ENCODE measurements at places on chromosomes 2 and 18. TPM values are rescaled to one million over a fixed set of nuclear protein-coding genes. Genes with fewer than 3 reads are reported as not detected.

The IL18RAP gene
- polyA plus RNA-seq: 0.47 TPM

DNA sequence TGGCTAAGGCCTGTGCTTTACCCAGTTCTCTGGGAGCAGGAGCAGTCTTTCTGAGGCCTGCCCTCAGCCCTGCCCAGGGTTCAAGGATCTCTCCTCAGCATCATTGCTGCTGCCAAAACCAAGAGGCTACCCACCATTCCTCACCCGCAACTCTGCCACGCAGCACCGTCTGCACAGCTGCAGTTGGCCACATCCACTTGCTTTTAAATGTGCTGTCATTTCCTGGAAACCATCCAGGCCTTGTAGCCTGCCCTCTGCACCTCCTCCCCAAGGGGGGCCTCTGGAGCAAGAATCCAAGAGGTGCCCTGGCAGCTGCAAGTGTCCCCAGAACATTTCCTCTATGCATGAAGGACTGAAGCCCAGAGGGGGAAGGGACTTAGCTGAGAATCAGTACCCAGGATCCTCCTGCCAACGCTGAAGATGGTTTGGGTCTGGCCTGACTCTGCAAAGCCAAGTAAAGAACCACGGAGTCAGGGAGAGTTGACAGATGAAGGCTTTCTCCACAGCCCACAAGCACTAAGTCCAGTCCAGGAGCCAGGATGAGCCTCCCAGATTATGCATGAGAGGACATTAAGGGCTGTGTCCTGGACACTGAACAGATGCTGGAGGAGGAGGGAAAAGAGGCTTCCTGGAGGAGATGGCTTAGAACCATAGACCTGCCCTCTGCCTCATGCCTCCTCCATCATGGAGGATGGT, 14.9 kb downstream of the EMX1 start:
- no peak for DNase-seq

The ACKR3 gene
- polyA plus RNA-seq: 61.0 TPM

The KHK gene
- polyA plus RNA-seq: 51.8 TPM

DNA sequence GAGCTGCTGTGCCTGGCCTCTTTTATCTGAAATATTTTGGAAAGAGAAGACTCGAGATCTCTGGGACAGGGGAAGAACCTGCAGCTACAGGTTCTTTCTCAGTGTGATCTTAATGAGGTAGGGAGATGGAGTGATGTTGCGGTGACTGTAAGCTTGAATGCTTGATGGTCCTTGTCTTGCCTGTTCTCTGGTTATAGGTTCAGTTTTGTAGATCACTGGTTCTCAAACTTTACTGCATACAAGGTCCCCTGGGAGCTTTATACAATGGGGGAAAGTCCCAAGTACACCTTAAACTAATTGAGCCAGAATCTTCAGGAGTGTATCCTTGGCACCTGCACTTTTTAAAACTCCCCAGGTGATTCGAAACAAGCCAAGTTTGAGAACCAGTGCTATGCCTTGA, 136.7 kb upstream of the CXCR4 start:
- no peak for DNase-seq

- DNase-seq: no peak
Observed at GRCh38 chr2:201932511-201932910, 101.1 kb upstream of the FZD7 start.

The NPHP1 gene
- 23.1 TPM for polyA plus RNA-seq

GRCh38 chr2:35819033-35819432, 536.5 kb upstream of the CRIM1 start:
- DNase-seq: no peak

GRCh38 chr2:195642027-195642678, 14.9 kb upstream of the SLC39A10 start:
- no peak for DNase-seq

The HOXD9 gene
- polyA plus RNA-seq: 82.6 TPM

- DNase-seq: no peak
Observed at GRCh38 chr18:46629361-46629760, 27.7 kb downstream of the LOXHD1 start.

- no peak for DNase-seq
Observed at GRCh38 chr2:67694445-67694844, 297.3 kb downstream of the ETAA1 start.

The C1QL2 gene
- not detected for polyA plus RNA-seq

DNA sequence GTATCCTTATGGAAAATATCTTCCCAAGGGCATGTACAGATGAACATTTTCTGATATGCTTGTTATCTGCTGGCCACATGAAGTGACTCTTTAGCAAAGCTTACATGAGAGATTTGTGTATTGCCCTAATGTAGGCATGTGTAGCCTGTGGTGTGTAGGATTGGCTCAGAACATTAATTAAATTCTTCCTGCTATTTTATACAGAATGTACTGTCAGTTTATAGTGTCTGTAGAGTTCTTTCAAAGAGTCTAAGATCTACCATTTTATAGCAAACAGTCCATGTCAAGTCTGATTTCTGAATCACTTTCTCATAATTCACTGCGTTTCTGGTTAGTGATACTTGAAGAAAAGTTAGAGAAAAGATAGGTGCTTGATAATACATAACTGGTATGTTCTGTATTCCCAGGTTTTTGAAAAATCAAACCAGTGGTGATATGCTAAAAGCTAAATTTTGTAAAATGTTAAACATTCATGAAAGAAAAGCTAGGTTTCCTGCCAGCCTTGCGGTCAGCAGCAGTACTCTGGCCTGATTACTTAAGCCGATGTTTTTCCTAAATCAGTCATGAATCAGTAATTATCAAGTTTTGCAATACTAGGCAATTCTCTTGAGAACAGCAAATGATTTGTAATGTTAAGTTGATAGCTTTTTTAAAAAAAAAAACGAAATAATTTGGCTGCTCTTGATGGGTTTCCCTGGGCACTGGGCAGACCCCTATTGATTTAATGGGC, 30.9 kb upstream of the EFEMP1 start:
- DNase-seq: no peak

The CCDC150 gene
- 31.4 TPM for polyA plus RNA-seq

DNA sequence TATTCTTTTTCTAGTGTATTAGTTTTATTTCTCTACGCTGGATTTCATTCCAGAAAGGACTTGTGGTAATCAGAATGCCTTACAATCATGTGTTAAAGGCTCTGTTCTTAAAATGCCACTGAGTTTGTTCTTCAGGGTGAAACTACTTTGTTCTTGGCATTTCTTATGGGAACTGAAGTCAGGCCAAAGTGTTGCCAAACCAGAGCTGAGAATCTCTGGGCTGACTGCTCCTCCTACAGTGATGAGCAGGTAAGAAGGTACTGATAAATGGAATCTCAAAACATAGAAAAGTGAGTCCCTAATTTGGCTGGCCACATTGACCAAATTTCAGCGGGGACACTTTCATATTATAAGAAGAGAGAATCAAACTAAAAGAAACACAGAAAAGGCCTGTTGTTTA, 55.1 kb upstream of the ZNF397 start:
- DNase-seq: no peak

- DNase-seq: no peak
Observed at GRCh38 chr2:174327841-174328113, 7.0 kb upstream of the SP9 start.

The RAMP1 gene
- 6.1 TPM for polyA plus RNA-seq

DNA sequence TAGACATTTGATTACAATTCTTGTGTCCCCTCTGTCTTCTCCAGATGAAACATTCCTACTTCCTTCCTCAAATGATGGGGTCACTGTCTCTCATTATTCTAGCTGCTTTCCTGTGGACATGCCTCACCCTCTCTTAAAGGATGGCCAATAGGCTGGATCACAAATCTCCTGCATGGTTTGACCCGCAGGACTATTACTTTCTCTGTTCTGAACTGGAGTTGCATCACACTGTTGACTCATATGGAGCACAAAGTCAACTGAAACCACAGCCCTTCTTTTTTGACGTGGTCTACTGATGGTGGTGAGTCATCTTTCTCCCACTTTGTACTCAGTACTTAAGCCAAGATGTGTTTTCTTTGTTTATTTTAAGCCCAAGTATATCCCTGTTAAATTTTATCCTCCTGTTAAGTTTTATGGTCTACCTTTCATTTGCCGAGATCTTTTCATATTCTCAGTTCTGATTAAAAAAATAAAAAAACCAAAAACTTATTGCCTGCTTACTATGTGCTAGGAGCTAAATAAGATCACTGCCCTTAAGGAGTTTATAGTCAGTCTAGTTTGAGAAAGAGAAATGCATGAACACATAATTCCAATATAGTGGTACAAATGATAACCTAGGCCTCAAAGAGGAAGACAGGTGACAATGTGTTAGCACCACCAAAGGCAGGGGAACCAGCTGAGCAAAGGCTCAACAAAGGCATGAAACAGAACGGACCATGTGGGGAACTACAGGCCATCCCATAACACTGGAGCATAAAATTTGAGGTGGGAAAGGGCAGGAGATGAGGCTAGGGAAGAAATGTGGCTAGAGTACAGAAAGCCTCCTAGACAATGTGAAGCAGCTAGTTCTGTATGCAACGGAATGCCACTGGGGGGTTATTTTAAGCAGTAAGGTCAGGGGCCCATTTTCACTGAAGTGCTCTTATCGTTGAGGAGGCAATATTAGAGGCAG, 67.6 kb upstream of the ZFP36L2 start:
- DNase-seq: no peak

The CIB4 gene
- polyA plus RNA-seq: 0.33 TPM

DNA sequence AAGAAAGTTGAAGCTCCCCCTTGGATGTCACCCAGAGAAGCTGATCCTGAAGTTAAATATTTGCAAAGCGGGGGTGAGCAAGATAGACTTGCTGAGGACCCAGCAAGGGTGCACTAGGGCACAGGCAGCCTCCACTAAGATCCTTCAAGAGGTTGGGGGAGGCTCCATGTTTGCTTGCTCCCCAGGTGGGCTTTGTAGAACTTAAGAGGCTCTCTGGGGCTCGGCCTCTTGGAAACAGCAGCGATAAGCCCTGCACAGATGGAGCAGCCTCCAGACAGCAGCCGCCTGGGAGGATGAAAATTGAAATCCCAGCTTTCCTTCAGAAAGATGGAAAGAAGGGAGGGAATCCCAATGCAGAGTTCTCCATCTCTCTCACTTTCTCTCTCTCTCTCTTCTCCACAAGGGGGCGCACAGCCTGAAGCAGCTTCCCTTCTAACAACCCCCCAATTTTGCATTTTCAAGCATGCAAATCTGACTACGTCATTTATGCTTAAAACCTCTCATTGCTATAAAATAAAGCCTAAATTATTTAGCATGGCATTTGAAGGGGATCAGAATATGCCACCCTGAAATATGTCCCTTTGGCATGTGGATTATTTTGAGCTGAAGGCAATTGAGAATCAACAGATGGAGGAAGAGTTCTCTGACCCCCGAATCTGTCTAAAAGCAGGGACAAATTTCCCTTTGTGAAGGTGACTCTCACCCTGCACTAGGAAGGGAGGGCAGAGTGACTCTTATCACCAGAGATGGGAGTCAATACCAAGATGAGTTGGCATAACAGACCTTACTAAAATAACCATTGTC, 185.7 kb upstream of the KLHL29 start:
- DNase-seq: no peak

- no peak for DNase-seq
Observed at GRCh38 chr2:54194761-54195750, 61.0 kb downstream of the TSPYL6 start.

The FSIP2 gene
- polyA plus RNA-seq: 2.5 TPM

The WNT6 gene
- polyA plus RNA-seq: 0.49 TPM

GRCh38 chr2:70121627-70122372, 34.5 kb downstream of the PCBP1 start:
- no peak for DNase-seq

The HNRNPLL gene
- polyA plus RNA-seq: 81.9 TPM

DNA sequence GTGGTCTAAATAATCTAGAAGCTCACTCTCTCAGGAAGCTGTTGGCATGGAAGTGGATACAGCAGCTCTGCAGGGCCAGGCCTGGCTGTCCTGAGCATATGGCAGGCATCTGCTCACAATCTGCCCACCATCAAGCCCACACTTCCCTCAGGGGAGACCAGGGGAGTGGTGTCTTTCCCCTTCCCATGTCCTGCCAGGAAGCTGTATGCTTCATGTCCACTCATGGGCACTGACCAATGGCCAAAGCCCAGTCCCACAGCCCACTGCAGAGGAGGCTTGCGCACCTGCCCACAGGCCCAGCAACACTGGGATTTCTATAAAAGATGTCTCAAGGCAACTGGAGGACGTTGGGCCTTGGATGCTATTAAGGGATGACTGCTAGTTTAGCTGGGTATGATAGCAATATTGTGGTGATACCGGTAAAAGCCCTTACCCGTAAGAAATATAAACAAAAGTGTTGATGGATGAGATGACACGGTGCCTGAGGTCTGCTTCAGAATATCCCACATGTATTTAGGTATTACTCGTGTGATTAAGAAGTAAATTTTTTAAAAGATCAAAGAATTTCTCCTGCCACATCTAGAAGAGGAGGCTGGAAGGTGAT, 106.7 kb upstream of the CTDP1 start:
- no peak for DNase-seq

The CFC1B gene
- polyA plus RNA-seq: not detected

GRCh38 chr18:67131498-67131897, 385.0 kb downstream of the DSEL start:
- DNase-seq: no peak

DNA sequence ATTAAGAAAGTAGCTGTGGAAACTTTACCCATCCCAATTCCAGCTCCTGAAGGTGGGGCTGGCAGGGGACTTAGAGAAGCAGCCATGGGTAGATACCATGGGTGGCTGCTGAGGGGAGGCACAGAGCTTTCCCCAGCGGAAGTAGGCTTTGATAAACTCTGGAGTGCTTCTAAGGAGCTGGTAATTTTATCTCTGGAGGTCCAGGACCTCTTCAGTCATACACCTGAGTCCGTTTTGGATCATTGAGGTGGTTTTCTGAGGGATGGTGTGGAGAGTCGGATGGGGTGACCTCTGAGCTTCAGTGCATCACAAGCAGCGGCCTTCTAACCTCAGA, 36.7 kb upstream of the BMP10 start:
- DNase-seq: no peak

DNA sequence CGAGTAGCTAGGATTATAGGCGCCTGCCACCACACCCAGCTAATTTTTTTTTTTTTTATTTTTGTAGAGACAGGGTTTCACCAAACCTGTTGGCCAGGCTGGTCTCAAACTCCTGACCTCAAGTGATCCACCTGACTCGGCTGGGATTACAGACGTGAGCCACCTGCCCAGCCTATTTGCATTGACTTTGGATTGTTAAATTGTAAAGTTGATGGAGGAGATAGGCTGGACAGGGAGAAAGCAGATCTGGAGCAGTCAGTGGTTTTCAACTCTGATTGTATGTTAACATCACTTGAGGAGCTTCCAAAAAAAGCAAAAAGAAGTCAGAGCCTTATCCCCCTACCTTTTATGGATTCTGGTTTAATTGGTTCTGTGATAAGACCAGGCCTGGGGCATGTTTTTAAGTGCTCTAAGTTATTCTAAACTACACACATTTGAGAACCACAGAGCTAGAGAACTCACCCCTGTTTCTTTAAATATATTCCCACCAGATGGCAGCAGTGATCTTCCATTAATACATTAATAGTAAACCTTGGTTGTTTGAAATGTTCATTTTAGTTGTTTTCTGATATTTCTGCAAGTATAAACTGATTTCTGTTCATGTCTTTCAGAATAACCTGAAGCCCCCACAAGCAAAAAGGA, 7.5 kb downstream of the C2orf49 start:
- DNase-seq: no peak
